AG04449 (cell line): ENCODE measurements at places on chromosomes 7 and 10.

GRCh38 chr7:45359250-45359649 lies 201.7 kb downstream of the RAMP3 start:
- no peak for DNase-seq

GRCh38 chr10:121127151-121127906 lies 276.2 kb downstream of the WDR11 start:
- DNase-seq: no peak

GRCh38 chr7:104267701-104268368 lies 60.0 kb upstream of the ORC5 start:
- DNase-seq: no peak

DNA sequence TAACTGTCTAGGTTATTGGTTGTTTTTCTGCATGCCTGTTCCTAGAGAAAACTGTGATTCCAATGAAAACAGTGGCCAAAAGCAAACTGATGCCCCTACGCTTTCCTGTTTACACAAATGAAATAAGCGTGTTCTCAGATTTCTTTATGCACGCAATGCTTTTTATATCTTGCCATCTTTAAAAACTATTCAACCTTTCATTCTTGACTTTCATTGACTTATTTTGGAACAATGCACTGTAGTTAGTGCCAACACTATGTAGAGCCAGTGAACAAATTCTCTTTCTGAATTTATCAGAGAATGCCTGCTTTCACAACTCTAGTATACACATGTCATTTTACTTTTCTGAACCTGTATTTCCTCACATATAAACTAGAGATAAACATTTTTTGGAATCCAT lies 86.6 kb downstream of the CABCOCO1 start:
- DNase-seq: no peak

DNA sequence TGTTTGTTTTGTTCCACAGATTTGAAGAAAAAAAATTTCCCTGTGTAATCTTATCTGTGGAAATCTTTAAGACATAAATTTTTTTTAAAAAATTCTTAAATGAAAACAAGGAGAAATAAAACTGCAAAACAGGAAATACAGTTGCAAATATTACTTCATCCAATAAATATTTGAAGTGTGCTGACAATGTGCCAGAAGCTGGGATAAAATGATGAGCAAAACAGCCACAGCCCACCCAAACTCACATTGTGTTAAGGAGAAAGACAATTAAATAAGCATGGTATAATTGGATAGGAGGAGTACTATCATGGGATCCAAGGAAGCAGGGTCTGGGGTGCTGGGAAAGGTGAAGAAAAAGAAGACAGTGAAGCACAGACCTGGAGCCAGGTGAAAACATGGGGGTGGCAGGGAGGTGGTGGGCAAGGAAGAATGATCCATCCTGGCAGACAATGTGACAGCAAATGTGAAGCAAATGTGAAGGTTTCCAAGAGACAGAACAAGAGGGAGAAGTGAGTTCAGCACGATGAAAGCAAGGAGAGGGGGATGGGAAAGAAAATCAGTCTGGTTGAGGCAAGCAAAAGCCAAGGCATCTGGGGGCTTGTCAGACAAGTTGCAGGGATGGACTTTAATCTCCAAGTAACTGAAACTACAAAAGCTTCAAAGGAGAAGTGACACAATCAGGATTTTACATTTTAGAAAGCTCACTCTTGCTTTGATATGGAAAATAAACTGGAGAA lies 135.9 kb downstream of the HIBADH start:
- no peak for DNase-seq

- no peak for DNase-seq
Measured at GRCh38 chr10:108801220-108801619, 1122.1 kb downstream of the XPNPEP1 start.

DNA sequence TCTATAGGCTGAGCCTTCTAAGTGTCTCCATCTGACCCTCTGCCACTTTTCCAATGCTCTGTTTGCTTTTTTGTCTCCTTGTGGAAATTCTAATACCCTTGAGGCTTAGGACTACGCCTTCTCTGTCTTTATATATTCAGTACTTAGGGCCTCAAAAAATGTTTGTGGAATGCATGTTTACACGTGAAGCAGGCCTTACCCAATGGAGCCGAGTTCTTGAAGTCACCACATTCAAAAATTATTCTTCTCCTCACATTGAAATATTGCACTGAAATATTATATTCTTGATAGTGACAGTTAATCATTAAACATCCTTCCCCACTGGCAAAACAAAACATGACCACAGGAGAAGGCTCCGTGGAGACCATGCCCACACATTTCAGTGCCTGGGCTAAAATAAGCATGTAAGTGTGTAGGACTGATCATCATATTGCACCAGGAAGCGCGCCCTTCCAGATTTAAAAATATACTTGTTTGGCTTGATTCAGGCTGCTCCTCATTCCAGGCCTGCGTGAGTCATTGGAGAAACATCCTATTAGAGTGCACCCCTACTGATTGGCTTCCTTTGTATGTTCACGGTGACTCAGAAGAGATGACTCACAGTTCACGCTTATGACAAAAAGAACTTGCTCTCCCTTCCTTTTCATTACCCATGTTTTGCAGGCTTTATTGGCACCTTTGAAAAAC lies 307.4 kb upstream of the AOAH start:
- peak; percentile 97 for DNase-seq

- DNase-seq: no peak
Measured at GRCh38 chr10:128365156-128365725, 239.0 kb upstream of the MKI67 start.

GRCh38 chr10:102152545-102152890 lies 329 bp downstream of the NOLC1 start:
- DNase-seq: no peak

- no peak for DNase-seq
Measured at GRCh38 chr10:121157998-121158397, 306.8 kb downstream of the WDR11 start.

DNA sequence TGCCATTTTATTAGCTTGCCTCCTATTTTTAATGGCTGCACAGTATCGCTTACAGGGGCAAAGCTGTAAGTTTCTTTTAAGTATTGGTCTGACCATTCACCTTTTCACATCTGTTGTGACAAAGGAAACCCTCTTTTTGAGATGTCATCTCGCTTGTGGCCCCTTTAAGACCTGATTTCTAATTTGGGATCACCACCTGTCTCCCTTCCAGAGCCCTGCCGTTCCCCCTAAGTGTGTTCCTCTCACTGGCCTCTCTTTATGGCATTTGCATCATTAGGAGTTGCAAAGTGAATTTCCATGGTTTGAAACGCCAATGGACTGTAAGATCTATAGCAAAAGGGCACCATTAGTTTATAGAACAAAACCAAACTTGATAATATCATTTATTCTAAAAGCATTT lies 1.4 kb downstream of the EPDR1 start:
- DNase-seq: no peak

- no peak for DNase-seq
Measured at GRCh38 chr10:68812420-68812819, 14.9 kb upstream of the STOX1 start.

DNA sequence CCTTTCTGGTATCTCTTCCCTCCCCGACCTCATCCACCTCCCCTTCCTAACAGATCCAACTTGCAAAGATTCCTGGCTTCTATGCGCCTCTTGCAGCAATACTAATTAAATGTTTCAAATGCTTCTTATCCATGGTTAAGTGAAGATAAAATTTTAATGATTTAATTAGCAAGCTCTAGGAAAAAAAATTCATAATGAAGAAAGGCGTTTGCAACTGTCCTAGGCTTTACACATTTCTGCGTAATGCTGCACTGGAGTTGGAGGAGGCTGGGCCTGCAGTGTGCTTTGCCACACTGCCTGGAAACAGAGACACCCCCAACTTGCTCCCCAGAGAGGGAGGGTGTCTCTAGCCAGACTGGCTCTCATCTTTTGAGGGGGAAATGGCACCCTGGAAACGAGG lies 123.9 kb upstream of the CARD11 start:
- DNase-seq: no peak

- no peak for DNase-seq
Measured at GRCh38 chr10:121860810-121861209, 67.0 kb downstream of the ATE1 start.

DNA sequence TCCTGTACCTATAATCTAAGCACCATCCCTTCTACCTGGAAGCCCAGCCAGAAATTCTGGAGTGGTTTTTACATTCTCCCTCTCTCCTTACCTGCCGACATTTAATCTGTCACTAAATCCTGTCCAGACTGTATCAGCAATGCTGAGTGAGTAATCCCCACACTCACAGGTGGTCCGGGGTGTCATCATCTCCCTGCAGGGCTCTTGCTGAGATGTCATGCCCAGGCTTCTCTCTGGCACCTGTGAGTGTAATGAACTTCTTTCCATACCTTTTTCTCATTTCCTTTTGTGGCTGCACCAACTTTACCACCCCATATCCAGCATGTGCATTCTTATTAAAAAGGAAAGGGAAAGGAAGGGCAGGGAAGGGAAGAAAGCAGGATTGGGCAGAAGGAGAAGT lies 355.2 kb downstream of the CCSER2 start:
- DNase-seq: no peak

- no peak for DNase-seq
Measured at GRCh38 chr7:26718063-26718462, 146.3 kb downstream of the SKAP2 start.

- DNase-seq: no peak
Measured at GRCh38 chr7:102061981-102062390, 224.7 kb upstream of the SH2B2 start.

DNA sequence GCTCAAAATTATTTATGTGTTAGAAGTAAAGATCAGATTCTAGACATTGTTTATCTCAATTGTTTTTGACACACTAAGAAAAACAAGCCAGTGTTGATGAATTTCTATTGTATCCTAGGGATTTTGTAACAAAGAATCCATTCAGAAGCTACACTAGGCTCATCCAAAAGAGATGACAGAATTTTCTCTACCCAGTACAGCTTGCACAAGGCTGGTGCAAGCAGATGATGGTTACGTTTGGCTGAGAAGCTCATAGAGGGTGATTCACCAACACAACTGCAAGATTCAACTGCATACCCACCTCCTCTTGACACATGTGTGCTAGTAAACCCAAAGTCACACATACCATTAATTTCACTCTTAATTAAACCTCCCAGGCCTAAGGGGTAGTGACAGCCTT lies 20.8 kb downstream of the GRM3 start:
- no peak for DNase-seq

DNA sequence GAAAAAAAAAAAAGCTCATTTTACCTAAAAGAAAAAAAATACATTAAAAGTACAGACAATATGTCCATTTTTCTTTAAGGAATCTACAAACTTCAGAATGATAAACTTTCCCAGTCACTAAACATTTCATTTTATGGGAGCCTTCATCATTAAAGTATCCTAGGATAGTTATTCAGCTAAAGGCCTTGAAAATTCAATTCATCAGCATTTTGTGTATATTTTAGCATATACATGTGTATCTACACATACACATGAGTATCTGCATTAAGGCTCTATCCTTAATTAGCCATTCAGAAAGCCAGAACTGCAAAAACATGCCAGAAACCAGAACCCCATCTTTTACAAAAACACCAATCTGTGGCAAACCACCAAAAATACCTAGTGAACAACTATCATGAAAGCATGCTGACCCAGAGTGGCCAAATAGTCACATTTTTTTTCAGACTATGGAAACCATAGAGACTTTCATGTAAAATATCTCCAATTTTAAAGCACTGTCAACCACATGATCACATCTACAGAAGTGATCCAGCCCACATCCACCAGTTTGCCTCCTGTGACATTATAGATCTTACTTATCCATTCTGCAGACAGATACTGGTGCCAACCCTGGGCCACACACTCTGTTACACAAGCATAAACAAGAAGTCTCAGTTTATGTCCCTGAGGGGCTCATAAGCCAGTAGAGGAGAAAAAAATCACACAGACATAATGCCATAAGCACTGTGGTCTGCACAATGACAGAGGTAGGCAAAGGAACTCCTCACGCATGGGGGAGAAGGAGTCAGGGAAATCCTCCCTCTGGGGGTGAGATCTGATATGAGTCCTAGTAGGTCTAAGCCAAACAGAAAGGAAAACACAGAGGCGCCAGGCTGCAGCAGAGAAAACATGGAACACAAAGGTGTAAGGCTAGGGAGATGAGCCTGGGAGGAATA lies 79.2 kb downstream of the SRPK2 start:
- no peak for DNase-seq

- DNase-seq: no peak
Measured at GRCh38 chr10:95289921-95290421, 832 bp downstream of the PDLIM1 start.

DNA sequence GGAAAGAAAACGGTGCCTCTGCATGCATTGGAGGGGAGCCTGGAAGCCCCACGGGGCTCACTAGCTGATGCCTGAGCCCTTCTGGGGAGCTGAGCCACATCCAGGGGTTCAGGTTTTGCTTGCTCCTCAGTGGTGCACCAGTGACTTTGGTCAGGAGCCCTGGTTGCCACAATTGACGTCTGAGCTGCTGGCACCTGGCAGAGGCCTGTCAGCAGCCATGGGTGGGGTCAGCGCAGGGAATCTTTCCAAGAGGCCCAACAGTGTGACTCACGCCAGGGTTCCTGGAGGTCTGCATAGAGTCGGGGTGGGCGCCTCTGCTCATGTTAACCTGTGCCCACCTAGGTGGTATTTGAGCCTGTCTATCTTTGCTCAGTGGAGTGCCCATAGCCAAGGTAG lies 138.7 kb downstream of the NEURL1 start:
- no peak for DNase-seq

DNA sequence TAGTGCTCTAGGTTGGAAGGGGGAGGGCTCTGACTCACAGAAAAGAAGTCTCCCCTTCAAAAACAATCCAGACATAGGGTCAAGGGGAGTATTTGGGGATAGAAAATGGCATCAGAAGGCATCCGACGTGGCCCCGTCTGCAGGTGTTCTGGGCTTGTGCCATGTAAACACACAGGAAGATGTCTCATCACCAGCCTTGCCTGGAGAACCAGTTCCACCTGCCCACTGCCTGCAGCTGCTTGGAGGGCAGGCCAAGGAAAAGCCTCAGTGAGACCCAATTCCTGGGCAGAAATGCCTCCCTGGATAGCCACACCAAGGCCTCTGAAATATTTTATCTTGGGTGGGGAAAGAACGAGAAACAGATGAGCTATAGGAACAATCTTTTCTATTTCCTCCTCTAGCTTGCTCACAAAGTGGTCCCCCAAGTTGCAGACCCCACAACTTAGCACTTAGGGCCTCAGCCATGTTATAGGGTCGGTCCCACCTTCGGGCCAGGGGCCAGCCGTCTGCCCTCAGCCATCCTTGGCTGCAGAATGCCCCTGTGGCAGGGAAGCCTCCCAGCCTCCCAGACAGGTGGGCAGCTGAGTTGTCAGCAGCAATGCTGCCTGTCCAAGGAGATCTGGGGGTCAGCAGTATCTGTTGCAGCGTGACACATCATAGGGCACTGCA lies 54.3 kb upstream of the ECHDC3 start:
- no peak for DNase-seq

DNA sequence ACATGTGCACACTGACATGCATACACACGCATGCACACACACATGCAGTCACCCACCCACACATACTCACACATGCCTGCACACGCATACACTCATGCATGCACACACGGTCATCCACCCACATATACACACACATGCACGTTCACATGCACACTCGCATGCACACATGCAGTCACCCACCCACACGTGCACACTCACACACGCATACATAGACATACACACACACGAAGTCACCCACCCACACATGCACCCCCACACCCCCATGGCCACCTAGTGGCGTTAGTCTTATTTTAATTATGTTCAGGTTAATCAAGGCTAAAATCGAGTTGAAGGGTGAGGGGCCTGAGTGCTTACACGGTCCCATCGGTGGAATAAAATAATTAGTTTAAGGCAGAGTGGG lies 96.8 kb downstream of the DNAJB6 start:
- no peak for DNase-seq

- no peak for DNase-seq
Measured at GRCh38 chr10:44263771-44264170, 121.1 kb downstream of the CXCL12 start.

- DNase-seq: no peak
Measured at GRCh38 chr7:19437446-19437845, 271.4 kb downstream of the POLR1F start.

- no peak for DNase-seq
Measured at GRCh38 chr7:30249986-30250774, 34.2 kb upstream of the ZNRF2 start.
